ENCODE measurements at places on chromosomes 1 and 21.
A peak's percentile ranks its signal among the peaks of the same experiment; 100 is the strongest.

DNA sequence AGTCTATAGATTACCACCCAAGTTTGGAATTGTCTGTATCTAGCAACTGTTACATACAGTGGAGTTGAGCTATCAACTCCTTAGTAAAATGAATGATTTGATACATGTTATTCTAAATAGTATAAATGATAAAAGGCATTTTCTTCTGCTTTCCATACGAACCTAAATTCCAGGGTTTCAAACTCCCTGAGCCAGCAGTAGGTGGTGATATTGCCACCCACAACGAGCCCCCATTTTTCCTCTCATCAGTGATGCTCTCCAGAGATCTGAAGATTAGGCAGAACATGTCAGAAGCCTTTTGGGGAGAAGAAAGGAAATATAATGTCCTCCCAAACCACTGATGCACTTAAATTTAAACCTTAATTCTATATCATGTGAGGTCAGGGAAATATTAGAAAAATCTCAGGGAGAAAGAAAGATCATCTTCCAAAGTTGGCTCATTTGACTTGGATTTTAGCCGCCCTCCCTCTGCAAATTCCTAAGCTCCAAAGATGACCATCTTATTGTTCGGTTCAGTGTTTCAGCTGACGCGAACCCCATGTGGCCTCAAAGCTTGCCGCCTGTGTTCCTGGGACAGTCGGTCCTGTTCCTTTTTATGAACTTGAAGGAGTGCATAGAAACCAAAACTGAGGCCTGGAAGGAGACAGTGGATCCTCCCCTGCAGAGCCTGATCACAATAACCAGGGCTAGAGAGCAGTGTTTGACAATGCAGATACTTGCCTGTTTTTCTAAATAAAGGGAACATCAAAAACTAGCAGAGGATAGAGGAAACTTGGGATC is 2.3 kb downstream of the EVA1C start:
- DNase-seq = no peak

GRCh38 chr1:19053486-19053885 is 97.0 kb upstream of the IFFO2 start:
- DNase-seq = no peak

- no peak for DNase-seq
These were observed 31.2 kb downstream of the PIK3C2B start for GRCh38 chr1:204463125-204464060.

- no peak for DNase-seq
These were observed 67.7 kb downstream of the BCAR3 start for GRCh38 chr1:93613898-93614297.

- DNase-seq = no peak
These were observed 43.0 kb upstream of the TENT5C start for GRCh38 chr1:117562581-117563491.

DNA sequence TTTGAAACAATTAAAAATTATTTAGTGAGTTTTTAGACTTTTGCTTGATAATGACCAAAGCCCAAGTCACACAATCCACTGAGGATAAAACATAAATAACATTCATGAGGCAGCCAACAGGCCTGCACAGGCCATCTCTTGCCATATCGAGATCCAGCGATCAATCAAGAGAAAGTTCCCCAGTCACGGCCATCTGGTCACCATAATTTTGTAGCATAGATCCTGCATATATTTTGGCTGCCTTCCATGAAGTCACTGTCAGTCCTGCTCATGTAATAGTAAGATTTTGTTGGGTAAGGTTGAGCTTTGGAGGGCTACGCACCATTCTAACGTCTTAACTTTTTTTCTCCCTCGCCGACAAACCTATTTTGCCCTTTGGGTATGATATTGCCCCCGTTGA is 17.5 kb downstream of the KPNA6 start:
- no peak for DNase-seq

DNA sequence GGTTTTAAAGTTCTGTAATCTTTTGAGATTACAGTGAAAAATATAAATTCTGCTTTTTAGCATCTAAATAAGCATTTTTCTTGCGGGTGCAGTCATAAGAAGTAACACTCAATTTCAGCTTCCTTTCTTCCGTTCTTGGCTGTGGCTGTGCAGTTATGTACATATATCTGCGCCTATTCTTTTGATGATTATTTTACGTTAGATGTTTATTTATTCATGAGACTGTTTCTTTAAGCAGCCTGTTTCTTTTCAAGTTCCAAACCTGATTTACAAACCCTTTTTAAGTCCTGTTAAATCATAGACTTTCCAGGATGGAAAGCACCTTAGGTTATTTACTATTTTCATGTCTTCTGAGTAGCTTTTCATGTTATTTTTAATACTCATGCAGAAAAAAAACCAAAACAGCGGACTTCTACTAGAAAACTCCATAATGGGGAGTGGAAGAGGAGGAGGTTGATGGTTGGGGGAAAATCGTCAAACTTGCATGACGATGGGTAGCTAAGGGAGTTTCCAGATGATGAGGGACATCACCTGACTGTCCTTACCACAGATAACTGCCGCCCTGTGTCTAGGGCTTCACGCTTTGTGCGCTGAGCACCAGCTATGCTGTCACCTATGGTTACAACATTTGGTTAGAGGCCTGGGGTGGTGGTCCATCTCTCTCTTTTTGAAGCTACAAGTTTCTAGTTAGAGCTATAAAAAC is 2.6 kb downstream of the PRDM2 start:
- DNase-seq = peak; percentile 50

DNA sequence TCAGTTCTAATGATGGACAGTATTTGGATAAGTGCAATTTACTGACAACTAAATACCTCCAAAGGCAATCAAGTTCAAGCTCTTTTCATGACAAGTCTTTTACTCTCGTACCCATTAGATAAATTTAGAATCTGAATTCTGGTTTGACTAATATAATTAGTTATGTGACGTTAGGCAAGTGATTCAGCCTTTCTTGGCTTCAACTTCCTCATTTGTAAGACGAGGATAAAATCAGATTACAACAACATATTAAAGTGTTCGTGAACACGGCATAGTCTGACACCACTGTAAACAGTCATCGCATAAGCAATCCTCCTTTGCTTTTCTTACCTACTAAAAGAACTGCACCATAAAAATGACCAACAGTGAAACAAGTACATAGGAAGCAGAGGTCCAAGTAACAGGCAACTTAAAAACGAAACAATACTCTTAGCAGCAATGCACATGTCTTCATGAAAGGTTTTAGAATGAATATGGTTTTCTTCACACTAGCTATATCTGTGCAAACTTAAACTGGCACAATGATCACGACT is 25.7 kb downstream of the COA6 start:
- no peak for DNase-seq

DNA sequence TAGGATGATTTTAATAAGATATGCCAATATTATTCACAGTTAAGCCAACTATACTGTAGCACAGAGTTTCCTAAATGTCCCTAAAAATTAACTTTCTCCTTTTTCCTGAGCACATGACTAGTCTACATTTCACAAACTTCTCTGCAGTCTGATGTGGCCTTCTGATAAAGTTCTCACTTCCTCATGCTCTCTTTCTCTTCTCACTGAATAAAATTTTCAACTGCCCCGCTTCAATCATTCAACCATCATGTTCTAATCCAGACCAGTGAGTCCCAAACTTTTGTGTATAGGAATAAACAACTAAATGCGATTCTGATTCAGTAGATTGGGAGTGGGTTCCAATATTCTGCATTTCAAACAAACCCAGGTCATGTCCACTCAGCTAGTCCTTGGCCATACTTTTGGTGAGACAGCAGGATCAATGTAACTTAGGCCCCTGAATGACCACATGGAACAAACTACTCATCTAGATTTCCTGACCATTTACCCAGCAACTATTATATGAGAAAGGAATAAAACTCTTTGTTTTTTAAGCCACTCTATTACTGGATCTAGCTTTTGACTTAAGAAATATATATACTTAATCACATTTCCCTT is 20.1 kb downstream of the TUT4 start:
- no peak for DNase-seq

- peak; percentile 73 for DNase-seq
These were observed 48.0 kb upstream of the SLC19A1 start for GRCh38 chr21:45590246-45590725.

- DNase-seq = no peak
These were observed 4.5 kb downstream of the HNRNPR start for GRCh38 chr1:23339632-23340031.

- no peak for DNase-seq
These were observed 18.2 kb upstream of the PTGFRN start for GRCh38 chr1:116891396-116892079.

GRCh38 chr21:36918291-36918690 is 48.2 kb downstream of the HLCS start:
- DNase-seq = no peak
